Right cardiac atrium (tissue), 5 donors: ENCODE measurements at places on chromosomes 7 and 10. TPM values are rescaled to one million over a fixed set of nuclear protein-coding genes. Genes with fewer than 3 reads are reported as not detected.

DNA sequence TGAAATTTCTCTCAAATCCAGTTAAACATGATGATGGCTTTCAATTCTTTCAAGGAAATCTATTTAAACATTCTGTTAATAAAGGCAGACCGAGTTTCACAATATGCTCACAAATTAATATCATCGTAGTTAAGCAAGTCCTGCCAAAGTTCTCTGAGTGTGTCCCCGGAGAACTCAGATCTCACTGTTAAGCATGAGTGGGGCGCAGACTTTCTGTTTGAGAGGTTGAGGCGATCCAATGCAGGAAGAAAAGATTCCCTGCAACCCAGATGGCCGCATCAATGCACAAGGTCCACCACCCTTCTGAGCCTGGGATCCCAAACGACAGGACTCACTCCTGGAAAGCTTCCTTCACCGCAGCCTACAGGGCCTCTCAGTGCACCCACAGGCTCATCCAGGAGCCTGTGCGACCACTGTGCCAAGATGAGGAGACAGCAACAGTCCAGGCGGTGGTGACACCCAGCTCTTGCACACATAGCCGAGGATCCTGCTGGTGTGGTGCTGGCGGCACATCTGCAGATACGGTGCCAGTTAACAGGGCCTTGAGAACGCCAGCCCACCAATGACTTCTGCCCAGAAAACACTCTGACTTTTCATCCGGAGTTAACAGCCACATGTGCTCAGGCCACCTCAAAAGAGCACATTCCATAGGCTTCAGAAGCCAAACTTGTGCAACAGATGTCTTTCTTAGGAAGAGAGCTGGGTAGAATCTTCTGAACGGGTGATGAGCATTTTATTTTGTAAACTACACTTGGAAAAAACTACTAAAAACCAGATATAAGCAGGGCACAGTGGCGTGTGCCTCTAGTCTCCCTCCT, 102.1 kb downstream of the ZRANB1 start:
- DNase-seq = no peak

GRCh38 chr10:79127151-79127961, 58.6 kb downstream of the ZMIZ1 start:
- DNase-seq = peak; percentile 84

GRCh38 chr10:132392184-132392800, 4.7 kb upstream of the PWWP2B start:
- DNase-seq = no peak

GRCh38 chr10:10235003-10235402, 782.7 kb upstream of the CELF2 start:
- no peak for DNase-seq

DNA sequence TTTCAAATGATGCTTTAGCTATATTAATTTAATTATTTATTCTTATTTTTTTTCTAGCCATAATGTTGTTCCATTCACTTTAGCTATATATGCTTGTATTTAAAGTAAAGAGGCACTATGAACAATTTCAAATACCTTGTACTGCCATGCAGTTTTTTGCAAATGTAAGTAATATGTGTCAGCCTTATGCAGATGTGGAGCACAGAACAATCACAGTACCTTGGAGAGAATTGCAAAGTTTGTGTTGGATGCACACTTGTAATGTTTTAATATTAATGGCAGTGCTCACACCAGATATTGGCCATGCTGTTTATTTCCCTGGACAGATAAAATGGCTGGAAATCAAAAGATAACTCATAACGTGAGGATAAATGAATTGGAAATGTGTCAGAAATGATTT, 663.5 kb upstream of the SEMA3D start:
- no peak for DNase-seq

DNA sequence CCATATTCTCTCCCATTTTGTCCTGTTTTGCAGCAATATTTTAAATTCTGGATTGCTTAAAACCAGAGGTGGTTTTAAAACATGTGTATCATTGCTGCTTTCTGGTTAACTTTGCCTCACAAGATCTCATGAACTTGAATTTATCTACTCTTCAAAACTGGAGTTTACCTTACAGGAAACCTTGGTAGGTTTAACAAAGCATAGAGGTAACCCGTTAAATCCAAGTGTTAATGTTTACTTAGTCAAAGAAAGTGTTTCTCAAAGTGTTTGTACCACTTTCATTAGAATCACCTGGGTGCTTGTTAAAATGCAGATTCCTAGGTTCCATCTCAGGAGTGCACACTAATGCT, 44.0 kb upstream of the VDAC2 start:
- no peak for DNase-seq

DNA sequence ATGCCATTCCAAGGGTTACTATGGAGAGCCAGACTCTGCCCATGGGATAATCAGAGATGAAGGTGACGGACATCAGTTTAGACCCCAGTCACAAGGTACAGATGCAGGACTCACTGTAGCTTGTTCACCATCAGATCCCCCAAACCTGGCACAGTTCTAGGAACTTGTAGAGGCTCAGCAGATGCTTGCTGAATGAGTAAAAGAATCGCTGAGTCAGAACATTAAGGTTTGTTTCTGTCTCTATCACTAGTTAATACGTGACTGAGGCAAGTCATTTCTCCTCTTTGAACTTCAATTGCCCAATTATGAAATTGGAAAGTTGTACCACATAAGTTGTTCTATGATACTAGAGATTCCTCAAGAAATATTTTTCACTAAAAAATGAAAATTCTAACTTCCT, 65.1 kb downstream of the PPP1R3C start:
- DNase-seq = no peak

DNA sequence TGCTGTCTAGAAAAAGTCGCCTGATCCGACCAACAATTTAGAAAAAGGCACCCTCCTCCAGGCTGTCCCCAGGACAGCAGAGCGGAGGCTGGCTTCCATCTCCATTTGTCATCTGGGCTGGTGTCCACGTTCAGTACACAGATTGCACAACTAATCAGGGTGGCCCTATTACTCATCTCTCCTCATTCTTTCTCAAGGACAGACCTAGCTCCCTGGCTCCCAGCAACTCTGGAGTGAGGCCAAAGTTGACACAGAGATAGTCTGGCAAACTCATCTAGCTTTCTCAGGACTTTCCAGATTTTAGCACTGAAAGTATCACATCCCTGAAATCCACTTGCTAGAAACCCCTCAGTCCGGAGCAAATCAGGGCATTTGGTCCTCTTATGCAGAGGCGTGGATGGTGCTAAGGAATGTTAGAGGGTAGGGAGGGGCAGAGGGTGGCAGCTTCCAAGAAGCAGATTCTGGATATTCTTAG, 75.1 kb downstream of the DNAH11 start:
- peak; percentile 85 for DNase-seq

- no peak for DNase-seq
These were observed 237.5 kb upstream of the PPP2R2D start for GRCh38 chr10:131663351-131663750.

DNA sequence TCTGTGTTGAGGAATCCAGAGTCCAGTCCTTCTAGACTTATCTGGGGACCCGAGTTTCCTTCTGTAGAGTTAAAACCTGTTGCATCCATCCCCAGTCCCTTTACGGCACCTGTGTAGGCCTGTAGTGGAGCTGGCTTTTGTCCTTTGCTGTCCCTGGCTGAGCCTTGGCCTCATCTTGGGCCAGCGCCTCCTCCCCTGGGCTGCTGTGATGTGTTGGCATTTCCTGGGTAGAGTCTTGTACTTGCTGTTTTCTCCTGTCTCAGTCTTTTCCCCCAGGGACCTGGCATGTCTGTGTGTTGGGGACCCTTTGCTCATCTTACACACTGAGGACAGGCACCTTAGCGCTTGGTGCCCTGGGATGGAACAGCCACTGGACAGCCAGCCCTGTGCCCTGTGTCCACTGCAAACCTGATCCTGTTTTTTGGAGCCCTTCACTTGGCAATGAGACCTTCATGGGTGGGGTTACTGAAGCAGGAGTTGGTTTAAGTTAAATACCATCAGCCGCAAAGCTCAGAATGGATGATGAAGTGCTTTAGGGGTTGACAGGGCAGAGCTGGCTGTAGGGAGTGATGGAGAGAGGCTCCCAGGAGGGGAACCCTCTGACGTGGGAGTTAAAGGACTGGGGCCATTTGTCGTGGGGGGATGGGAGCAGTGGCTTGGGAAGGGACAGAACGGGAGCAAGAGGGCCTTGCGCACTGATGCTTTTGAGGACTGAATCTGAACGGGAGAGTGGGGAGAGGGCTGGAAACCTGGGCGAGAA, 50.9 kb downstream of the CUX1 start:
- no peak for DNase-seq

AGFG2 gene
- 17.3 TPM for polyA plus RNA-seq

NPFFR1 gene
- 0.02 TPM for polyA plus RNA-seq

DBF4 gene
- 1.6 TPM for polyA plus RNA-seq

PRPS1L1 gene
- polyA plus RNA-seq = not detected

ZCCHC24 gene
- 31.3 TPM for polyA plus RNA-seq

NPVF gene
- not detected for polyA plus RNA-seq

PIP gene
- polyA plus RNA-seq = not detected
